Cortex of kidney (tissue), 1 donor: ENCODE measurements at places on chromosomes 3 and 15.

DNA sequence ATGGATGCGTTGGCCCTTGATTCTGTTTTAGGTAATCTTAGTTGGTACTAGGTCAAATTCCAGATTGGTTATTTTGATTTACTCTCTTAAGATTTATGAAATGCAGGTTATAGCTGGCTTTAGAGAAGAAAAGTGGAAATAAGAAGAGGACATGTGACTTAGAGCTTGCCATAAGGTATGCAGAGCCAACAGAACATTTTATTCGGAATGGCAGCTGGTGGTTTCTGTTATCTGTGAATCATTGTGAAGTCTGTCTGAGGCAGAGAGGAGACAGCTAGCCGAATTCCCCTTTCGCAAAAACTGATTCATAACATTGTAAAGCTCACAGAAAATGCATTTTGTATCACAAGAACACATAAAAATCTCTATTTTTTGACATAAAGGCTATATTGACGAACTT lies 82.1 kb downstream of the FILIP1L start:
- DNase-seq, result no peak

GRCh38 chr3:170768334-170768801 lies 101.6 kb downstream of the RPL22L1 start:
- DNase-seq, result no peak

- no peak for DNase-seq
Observed at GRCh38 chr15:77907824-77908751, 169.4 kb downstream of the TBC1D2B start.

DNA sequence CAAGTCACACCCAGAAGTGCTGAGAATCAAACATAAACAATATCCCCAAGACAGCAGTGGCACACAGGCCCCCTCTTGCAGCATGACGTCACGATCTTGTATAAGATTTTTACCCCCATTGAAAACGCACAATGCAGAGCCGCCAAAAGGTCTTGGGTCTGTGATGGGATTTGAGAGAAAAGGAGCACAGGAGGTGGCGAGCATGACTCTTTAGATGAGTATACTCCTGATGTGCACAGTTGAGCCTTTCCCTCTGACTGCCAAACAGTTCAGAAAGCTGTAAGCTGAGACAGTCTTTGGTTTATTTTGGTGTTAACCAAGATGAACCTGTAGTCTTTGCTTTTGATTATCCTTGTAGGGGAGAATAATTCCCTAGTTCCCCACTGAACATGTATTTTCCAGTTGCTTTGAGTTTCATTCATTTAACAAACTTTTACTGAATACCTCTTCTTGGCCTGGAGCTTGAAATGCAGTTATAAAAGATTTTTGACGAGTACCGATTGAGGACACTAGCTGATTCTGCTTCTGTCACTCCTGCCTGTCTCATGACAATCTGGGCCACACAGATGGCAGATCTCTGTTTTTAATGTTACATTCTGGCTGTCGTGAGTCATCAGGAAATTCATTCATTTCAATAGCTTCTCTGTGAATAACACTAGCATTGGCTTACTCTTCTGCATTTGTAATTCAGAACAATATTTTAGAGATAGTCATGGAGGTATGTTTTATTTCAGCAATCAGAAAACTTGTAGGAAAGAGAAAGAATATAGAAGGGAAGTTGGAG lies 28.9 kb downstream of the CFAP91 start:
- no peak for DNase-seq

DNA sequence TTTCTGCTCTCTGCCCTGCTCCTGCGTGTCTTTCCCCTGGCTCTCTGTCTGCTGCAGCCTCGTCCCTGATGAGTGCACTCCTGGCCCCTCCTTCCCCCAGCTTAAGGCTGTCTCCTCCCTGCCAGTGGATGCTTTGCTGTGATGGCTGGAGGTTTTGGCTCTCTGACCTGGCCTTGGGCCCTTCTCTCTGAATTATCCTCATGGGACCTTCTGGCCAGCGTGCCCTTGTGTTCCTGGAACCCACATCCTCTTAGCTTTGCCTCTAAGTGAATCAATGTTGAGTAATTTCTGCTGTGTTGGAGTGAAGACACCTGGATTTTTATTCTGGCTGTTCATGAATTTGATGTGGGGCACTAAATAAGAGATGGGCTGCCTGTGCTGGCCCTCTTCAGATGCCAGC lies 9.8 kb upstream of the TNFAIP8L3 start:
- DNase-seq, result no peak

DNA sequence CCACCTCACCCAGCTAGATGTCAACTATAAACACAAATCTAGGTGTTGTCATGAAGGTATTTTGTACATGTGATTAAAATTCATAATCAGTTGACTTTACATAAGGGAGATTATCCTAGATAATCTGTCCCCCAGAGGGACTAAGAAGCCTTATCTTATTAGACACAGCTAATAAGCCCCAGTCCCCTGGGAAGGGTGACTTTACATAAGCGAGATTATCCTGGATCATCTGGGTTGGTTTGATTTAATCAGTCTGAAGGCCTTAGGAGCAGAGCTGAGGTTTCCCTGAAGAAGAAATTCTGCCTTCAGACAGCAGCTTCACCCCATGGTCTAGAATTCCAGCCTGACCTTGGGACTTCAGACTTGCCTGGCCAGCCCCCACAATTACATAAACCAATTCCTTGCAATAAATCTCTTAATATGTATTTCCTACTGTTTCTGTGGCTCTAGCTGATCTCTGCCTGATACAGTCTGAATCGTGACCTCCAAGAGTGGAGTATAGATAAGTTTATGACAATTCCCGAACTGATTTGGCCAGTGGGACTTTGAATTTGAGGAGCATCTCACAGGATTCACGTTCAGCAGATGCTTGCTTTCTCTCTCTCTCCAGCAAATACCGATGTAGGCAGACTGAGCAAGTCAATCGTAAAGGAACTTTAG lies 66.5 kb downstream of the MRPL46 start:
- DNase-seq, result no peak

DNA sequence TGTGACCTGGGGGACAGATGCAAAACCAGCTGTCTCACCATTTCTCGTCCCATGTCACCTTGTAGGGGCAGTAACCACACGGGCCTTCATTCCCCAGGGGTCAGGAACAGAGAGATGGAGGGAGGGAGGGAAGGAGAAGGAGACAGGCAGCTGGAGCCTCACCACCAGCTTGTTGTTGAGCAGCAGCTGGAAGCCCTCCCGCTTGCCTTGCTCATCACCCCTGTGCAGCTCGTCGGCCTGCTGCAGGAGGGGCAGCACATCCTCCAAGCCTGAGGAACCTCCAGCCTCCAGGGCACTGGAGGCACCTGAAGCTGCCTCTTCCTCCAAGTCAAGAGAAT lies 10.3 kb downstream of the RMDN3 start:
- DNase-seq, result no peak

- DNase-seq, result no peak
Observed at GRCh38 chr3:194397757-194398312, 1.2 kb downstream of the GP5 start.

DNA sequence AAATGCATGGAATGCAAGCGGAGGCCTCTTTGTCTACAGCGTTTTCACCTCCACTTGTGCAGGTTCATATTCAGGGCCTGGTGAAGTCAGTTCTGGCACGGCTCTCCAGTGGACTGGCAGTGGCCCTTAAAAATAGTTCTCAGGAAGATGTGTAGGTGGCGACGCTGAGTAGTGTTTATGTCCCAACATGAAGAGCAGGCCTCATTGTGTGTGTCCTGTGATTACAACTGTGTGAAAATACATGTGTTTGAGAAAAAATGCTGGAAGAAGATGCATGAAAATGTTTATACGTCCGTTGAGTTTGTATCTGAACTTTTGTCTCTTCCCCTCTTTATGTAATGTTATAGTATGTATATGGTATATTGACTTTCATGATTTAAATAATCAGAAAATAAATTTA lies 7.2 kb downstream of the LIPC start:
- no peak for DNase-seq

GRCh38 chr15:39936187-39936586 lies 2.3 kb downstream of the EIF2AK4 start:
- DNase-seq, result no peak

GRCh38 chr3:15268033-15268631 lies 62.1 kb downstream of the CAPN7 start:
- DNase-seq, result no peak

DNA sequence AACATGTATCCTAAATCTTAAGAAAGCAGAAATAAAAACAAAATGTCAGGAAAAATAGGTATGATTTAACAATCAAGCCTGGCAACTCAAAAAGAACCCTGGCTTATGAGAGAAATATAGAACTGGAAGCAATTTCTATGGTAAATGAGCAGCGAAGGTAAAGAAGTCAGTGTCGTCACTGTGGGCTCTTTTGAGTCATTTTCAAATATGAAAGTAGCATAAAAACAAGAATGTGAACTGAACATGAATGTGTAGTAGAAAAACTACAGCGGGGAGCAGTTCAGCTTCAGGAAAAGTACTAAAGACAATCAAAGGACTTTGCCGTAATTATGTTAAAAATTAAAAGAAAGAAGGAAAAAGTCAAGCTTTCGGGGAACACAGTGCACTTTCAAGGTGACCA lies 17.5 kb downstream of the LSG1 start:
- no peak for DNase-seq

GRCh38 chr3:190169243-190169642 lies 48.5 kb upstream of the P3H2 start:
- no peak for DNase-seq

DNA sequence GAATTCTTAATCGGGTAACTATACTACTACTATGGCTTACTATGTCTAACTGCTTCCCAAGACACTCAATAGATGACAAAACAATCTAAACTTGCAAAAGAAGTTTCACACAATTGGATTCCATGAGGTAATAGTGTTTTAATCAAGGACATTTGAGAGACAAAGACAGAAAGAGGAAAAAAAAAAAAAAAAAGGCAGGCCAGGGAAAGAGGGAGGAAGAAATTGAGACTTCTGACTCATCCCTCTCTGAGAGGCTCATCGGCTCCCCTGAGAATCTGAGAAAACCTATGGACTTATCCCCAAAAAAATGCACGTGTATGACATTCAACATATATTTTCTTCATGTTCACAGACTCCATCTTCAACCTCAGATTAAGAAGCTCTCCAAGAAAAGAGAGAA lies 61.0 kb downstream of the SCAPER start:
- no peak for DNase-seq

DNA sequence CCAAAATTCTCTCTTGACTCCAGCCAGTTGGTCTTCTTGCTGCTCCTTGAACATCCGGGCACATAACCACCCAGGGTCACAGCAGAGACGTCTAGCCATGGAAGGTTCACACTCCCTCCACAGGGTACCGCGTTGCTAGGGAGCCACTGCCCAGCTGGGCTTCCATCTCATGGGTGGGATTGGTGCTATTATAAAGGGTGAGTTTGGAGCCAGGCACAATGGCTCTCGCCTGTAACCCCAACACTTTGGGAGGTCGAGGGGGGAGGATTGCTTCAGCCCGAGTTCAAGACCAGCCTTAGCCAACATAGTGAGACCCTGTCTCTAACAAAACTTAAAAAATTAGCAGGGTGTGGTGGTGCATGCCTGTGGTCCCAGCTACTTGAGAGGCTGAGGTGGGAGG lies 17.5 kb upstream of the SKOR1 start:
- no peak for DNase-seq

GRCh38 chr3:195612075-195612800 lies 28.5 kb upstream of the APOD start:
- DNase-seq, result no peak

DNA sequence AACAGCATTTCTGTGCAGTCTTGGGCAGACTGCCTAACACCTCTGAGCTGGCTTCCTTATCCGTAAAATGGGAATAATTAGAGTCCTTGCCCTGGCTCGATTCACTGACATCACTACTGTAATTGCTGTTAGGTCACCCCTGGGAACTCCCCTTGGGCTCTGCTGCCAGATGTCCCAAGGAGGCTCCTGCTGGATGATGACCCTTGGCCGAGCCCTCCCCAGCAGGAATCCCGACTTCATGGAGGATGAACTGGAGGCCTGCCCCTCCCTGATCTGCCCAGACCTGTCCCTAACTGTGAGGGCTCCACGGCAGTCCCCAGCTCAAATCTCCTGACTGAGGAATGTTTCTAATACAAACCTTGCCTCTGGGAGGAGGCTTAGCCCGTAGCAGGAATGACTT lies 18.0 kb downstream of the ESYT3 start:
- no peak for DNase-seq

GRCh38 chr3:183306798-183307671 lies 54.0 kb downstream of the B3GNT5 start:
- DNase-seq, result no peak

GRCh38 chr3:25430287-25430934 lies 2.3 kb downstream of the RARB start:
- no peak for DNase-seq

GRCh38 chr15:74265046-74265639 lies 29.0 kb downstream of the CCDC33 start:
- DNase-seq, result no peak

GRCh38 chr3:141275973-141276372 lies 44.3 kb downstream of the PXYLP1 start:
- DNase-seq, result no peak

DNA sequence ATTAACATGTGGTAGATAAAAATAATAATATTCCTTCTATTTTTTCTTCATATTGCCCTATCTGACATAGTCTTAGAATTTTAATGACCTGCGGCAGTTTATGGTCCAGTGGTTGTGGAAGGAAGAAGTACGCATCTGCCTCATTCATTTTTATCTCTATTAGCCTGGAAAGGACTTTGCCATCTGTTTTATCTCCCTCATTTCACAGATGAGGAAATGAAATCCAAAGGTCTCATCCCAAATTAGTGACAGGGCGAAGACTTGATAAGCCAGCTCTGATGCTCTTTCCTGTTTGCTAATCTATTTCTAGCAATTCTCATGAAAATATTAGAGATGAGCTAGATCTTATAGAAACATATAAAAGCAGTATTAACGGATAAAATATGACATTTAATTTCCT lies 113.3 kb downstream of the KLHL25 start:
- no peak for DNase-seq

- DNase-seq, result no peak
Observed at GRCh38 chr3:100899440-100900091, 93.7 kb downstream of the ABI3BP start.

GRCh38 chr3:111998636-111999483 lies at the start of gene TAGLN3:
Gene TAGLN3, plus strand, starts transcription at chr3:111998922. Its CDS starts 501 bp downstream, at chr3:111999423.
- no peak for DNase-seq

DNA sequence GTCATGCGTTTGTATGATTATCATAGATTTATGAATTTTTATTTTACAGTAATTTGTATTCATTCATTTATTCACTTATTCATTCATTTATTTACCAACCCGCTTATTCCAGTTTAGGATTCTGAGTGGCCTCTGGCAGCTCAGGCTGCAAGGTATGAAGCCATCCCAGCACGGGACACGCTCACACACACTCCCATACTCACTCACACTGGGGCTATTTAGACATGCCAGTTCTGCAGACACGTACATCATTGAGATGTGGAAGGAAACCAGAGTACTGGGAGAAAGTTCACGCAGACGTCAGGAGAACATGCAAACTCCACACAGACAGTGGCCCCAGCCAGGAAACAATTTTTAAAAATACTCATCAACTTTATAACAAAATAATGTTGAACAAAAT lies 5.1 kb downstream of the CDIN1 start:
- no peak for DNase-seq

- DNase-seq, result no peak
Observed at GRCh38 chr15:58221591-58222241, 83.5 kb downstream of the AQP9 start.

GRCh38 chr3:122615303-122615702 lies 37.9 kb downstream of the PARP15 start:
- no peak for DNase-seq

- no peak for DNase-seq
Observed at GRCh38 chr3:74739242-74739641, 124.8 kb upstream of the CNTN3 start.
